ENCODE measurements at places on chromosomes 7 and 10. TPM values are rescaled to one million over a fixed set of nuclear protein-coding genes. Genes with fewer than 3 reads are reported as not detected.

- H3K27me3 ChIP-seq, result no peaks in the 10 kb centered on the region
- no peak for DNase-seq
- H3K4me1 ChIP-seq, result peaks cover 6% of the 10 kb centered on the region
- no peak overlapping the region for H3K27ac ChIP-seq
- H3K4me3 ChIP-seq, result no peak overlapping the region
- H3K36me3 ChIP-seq, result no peaks in the 10 kb centered on the region
These were observed 384.0 kb downstream of the KCNMA1 start for GRCh38 chr10:77253556-77254064.

- peaks cover 32% of the 10 kb centered on the region for H3K36me3 ChIP-seq
- H3K4me3 ChIP-seq, result no peak overlapping the region
- DNase-seq, result no peak
These were observed 16.7 kb downstream of the CRPPA start for GRCh38 chr7:16404636-16405035.

- no peak overlapping the region for H3K27ac ChIP-seq
- DNase-seq, result no peak
- no peaks in the 10 kb centered on the region for H3K36me3 ChIP-seq
These were observed 470.5 kb upstream of the LRRTM3 start for GRCh38 chr10:66455304-66455703.

DNA sequence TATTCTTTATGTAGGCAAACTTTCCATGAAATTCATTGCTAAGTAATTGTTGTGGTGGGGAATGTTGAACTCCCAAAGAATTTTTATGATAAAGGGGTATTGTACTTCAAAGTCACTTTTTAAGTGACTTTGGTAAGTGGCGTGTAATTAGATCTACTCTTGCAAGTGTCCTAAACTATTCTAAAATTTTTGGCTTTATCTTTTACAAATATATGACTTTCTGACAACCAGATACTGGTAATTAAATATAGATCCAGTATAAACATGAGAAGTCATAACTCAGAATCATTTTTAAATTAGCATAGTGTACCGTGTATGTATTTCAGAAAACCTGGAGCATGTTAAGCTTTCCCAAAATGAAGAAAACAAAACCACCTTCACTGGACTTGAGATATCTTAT is 84.7 kb upstream of the HGF start:
- no peak for DNase-seq
- H3K36me3 ChIP-seq, result no peaks in the 10 kb centered on the region
- H3K27ac ChIP-seq, result no peak overlapping the region
- H3K27me3 ChIP-seq, result no peaks in the 10 kb centered on the region
- no peak overlapping the region for H3K4me3 ChIP-seq

DNA sequence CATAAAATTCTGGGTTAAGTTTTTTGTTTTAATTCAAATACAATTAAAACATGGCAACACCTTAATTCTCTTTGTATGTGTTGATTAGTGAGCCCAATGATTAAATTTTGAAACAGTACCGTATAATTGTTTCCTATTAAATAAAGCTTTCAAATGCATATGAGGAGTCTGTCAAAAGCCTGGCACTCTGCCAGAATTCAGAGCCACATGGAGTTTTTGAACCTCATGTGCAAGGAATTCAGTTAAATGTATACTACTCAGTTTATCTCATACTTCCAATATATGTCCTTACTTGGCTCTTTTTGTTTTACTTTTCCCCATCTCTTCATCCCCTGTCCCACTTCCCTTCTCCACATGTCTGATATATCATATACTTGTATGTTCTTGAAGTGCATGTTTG is 165.6 kb upstream of the FAM3C start:
- H3K27me3 ChIP-seq, result no peaks in the 10 kb centered on the region
- no peak overlapping the region for H3K27ac ChIP-seq
- peaks cover 10% of the 10 kb centered on the region for H3K4me1 ChIP-seq

- H3K27me3 ChIP-seq, result peaks cover 30% of the 10 kb centered on the region
- no peak for DNase-seq
- no peaks in the 10 kb centered on the region for H3K36me3 ChIP-seq
- H3K27ac ChIP-seq, result peak overlapping the region; percentile 64
These were observed 400.6 kb downstream of the DNAJB6 start for GRCh38 chr7:157737151-157738065.

GRCh38 chr10:128463991-128464760 is 338.0 kb upstream of the MKI67 start:
- peak; percentile 47 for DNase-seq
- H3K4me3 ChIP-seq, result no peak overlapping the region
- H3K27me3 ChIP-seq, result peaks cover 5% of the 10 kb centered on the region

DNA sequence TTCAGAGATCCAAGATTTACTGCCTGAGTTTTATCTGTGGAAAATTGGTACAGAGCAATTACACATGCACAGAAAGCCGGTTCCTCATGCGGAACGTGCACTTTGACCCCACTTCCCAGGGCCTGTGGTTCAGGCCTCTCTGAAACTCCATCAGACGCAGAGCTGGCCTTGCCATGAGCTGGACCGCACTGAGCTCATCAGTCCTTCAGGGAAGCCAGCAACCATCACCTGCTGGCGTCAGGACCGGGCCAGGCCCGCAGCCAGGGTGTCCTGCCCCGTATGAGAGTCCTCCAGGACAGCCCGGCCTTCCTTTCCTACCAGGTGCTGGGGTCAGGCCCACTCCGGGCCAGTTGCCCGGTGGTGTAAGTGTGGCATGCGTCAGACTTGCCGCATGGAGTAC is 446.5 kb upstream of the FOXK1 start:
- no peak overlapping the region for H3K4me3 ChIP-seq
- no peak for DNase-seq
- no peaks in the 10 kb centered on the region for H3K27me3 ChIP-seq
- H3K27ac ChIP-seq, result peak overlapping the region; percentile 52
- peaks cover 31% of the 10 kb centered on the region for H3K4me1 ChIP-seq

GRCh38 chr10:8035641-8036470 is 18.6 kb upstream of the GATA3 start:
- H3K27ac ChIP-seq, result no peak overlapping the region
- peaks cover 99% of the 10 kb centered on the region for H3K27me3 ChIP-seq

DNA sequence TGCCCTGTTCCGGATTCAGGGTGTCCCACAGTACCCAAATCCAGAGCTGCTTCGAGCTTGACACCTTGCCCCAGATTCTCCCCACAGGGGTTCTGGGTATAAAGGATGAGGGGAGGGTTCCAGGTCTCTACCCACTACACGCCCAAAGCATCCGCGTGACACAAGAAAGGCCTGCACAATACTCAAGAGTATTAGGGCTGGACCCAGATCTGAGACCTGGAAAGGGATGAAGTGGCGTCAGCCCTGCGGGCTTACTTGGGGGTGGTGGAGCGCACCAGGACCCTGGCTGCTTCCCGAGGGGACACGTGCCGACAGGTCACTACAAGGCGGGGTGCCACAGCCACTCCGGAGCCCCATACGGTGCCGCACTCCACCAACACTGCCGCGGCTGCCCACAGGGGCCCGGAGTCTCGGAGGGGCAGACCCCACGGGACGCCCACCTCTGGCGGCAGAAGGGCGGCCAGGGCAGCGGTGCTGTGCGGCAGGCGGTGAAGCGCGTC is 1.3 kb downstream of the TYSND1 start:
- peaks cover 2% of the 10 kb centered on the region for H3K36me3 ChIP-seq
- no peak overlapping the region for H3K27ac ChIP-seq
- H3K4me3 ChIP-seq, result peak overlapping the region; percentile 70
- peaks cover 5% of the 10 kb centered on the region for H3K27me3 ChIP-seq

GRCh38 chr10:2358586-2358985 is 621.3 kb upstream of the ADARB2 start:
- no peak overlapping the region for H3K27ac ChIP-seq
- H3K4me3 ChIP-seq, result no peak overlapping the region
- H3K4me1 ChIP-seq, result no peaks in the 10 kb centered on the region
- DNase-seq, result no peak

DNA sequence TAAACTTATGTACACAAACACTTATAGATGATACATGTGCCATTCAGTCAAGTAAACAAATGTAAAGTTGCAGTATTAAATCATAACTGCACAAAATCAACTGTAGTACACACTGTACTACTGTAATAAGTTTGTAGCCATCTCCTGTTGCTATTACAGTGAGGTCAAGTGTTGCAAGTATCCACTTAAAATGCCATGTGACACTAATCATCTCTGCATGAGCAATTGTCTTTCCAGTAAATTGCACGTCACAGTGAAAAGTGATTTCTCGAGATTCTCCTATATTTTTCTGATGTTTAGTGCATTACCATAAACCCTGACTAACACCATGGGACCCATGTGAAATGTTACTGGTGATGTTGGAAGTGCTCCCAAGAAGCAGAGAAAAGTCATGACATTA is 293.3 kb upstream of the SP4 start:
- no peaks in the 10 kb centered on the region for H3K4me1 ChIP-seq
- H3K4me3 ChIP-seq, result no peak overlapping the region
- no peak overlapping the region for H3K27ac ChIP-seq
- DNase-seq, result no peak
- no peaks in the 10 kb centered on the region for H3K27me3 ChIP-seq

Gene FRMPD2
- 0.26 TPM for total RNA-seq

Gene SLC16A12
- total RNA-seq, result not detected

Gene FGL2
- total RNA-seq, result not detected

Gene PLEKHS1
- total RNA-seq, result not detected

Gene TAS2R3
- total RNA-seq, result 1.8 TPM

Gene NPY4R2
- not detected for total RNA-seq

Data from neural crest cell (in vitro differentiated cells).